T-cell (primary cell): ENCODE measurements at places on chromosomes 7 and 10.

GRCh38 chr10:112653215-112653614 is 206.2 kb downstream of the VTI1A start:
- H3K36me3 ChIP-seq: no peaks in the 10 kb centered on the region
- DNase-seq: no peak
- H3K4me3 ChIP-seq: no peak overlapping the region
- H3K4me1 ChIP-seq: no peaks in the 10 kb centered on the region
- no peak overlapping the region for H3K27ac ChIP-seq

DNA sequence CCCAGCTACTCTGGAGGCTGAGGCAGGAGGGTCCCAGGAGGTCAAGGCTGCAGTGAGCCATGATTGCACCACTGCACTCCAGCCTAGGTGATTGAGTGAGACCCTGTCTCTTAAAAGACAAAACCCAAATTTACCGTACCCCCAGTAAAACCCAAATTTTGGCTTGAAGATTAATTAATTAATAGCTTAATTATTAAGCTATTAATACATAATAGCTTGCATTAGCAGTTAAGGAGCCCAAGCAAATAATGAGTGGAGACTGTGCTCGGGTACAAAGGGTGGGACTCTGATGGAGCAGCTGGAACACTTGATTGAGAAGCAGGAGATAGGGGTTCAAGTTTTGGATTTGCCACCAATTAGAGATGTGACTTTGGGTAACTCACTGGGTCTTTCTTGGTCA is 28.9 kb downstream of the NRF1 start:
- no peaks in the 10 kb centered on the region for H3K27me3 ChIP-seq
- no peaks in the 10 kb centered on the region for H3K4me1 ChIP-seq
- no peak overlapping the region for H3K27ac ChIP-seq
- H3K4me3 ChIP-seq: no peak overlapping the region

GRCh38 chr7:33195264-33195663 is 65.9 kb downstream of the BBS9 start:
- no peak overlapping the region for H3K4me3 ChIP-seq
- no peaks in the 10 kb centered on the region for H3K36me3 ChIP-seq
- no peak overlapping the region for H3K27ac ChIP-seq
- H3K27me3 ChIP-seq: no peaks in the 10 kb centered on the region

GRCh38 chr7:5634107-5634950 is 147.1 kb downstream of the RNF216 start:
- no peak overlapping the region for H3K27ac ChIP-seq
- H3K36me3 ChIP-seq: peaks cover 9% of the 10 kb centered on the region
- H3K27me3 ChIP-seq: no peaks in the 10 kb centered on the region
- no peak overlapping the region for H3K4me3 ChIP-seq
- no peak for DNase-seq

DNA sequence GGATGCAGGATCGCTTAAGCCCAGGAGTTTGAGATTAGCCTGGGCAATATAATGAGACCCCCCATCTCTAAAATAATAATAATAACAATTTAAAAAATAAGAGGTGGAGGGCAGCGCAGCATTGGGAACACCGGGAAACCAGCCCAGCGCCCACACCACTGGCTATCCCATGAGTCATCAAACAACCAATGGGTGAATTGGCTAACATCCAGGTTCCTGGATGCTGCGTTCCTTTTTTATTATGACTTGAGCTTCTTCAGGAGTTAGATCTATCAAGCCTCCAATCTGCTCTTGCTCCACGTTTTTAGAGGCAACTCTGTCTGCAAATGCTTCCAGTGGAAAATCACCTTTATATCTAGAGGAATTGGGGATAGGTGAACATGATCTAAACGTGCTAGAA is 10.0 kb upstream of the LRRC4 start:
- no peak for DNase-seq
- H3K4me3 ChIP-seq: no peak overlapping the region
- H3K36me3 ChIP-seq: peaks cover 6% of the 10 kb centered on the region
